ENCODE measurements at places on chromosomes 12 and 14. TPM values are rescaled to one million over a fixed set of nuclear protein-coding genes. Genes with fewer than 3 reads are reported as not detected.

CDH24 gene
- 7.6 TPM for total RNA-seq

BEGAIN gene
- total RNA-seq, result not detected

POMT2 gene
- 9.4 TPM for total RNA-seq

KCNH3 gene
- total RNA-seq, result 3.2 TPM

PTPRO gene
- total RNA-seq, result 0.54 TPM

BDKRB1 gene
- not detected for total RNA-seq

CNTN1 gene
- not detected for total RNA-seq

SLC8A3 gene
- total RNA-seq, result not detected

DNA sequence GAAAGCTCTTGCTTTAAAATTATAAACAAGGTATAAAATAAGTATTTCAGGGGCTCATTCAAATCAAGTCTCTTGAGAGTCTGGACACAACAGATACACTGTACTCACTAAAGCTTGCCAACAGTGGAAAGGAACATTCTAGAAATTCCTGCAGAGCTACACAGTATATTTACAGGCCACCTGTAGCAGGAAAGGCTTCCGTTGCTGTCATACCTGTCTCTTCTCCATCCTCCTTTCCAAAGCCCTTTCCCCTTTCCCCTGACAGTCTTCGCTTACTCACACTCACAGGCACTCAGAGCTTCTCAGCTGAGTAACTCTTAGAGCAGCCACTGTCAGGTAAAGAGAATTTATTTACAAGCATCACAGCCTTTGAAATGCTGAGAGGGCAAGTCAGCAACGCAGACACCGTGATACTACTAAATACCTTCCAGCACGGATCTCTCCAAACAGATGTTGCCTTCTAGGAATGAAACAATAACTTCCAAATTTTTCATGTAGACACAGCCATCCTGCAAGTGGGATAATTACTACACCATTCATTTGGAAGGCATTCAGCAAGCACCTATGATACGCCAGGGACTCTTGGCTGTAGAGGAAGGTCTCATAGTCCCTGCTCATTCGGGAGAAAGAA, 167.9 kb downstream of the FOXN3 start:
- DNase-seq, result no peak

GRCh38 chr14:56176530-56176929, 58.3 kb downstream of the PELI2 start:
- DNase-seq, result no peak

DNA sequence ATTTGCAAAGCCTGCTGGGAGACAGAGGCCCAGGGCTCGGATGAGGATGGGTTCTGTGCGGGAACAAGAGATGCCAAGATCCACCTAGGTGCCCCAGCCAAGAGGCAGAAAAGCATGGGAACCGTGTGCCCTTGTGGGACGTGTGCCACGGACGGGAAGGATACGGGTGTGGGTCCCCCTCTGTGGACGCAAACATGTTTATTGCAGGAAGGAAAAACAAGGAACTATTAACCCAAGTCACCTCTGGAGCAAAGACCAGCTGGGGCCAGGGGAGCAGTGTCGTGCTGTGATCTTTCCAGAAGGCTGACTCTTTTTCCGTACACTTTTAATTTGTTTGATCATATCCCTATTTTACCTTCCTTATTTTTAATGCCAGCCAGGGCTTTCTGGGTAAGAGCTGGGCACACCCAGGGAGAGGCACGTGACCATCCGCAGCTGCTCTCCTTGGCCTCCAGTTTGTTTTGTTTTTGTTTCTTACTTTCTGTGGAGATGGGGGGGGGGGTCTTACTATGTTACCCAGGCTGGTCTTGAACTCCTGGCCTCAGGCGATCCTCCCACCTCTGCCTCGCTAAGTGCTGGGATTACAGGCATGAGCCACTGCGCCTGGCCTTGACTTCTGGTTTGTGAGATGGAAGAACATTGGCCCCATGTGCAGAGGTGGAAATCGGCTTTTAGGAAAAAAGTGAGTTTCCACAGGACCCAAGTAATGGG, 20.7 kb downstream of the SCARB1 start:
- no peak for DNase-seq

GRCh38 chr12:7142056-7142644, 12.0 kb downstream of the CLSTN3 start:
- DNase-seq, result peak; percentile 14

DNA sequence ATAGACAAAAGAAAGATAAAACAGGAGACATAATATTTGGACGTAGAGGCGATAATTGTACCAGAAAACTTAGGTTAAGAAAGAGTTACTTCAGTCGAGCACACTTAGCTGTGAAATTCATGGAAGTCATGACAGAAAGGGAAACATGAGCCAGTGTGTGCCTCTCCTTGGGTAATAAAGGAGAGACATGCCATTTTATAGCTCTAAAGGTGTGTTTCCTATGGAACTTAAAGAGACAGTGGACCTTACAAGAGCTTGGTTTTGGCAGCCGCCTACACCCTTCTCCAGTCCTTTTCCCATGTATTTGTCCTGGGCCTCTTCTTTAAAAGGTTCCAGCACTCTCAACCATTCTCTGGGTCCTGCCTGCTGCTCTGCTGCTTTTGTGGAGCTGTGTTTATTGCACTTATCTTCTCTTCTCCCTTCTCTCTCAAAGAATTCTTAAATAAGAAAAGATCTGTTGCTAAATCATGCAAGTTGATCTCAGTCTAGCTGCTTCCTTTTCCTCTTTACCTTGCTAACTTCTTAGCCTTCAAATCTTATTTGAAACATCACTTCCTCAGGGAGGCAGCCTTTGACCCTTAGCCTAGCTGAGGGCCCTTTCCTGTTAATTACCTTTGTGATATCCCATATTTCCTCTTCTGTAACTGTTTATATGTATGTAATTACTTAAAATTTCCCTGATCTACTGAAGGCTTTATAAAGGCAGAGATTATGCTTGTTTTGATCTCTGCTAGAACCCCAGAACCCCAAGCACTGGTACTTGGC, 81.8 kb upstream of the EVL start:
- no peak for DNase-seq

- no peak for DNase-seq
These were observed 74.8 kb upstream of the PLXNC1 start for GRCh38 chr12:94073441-94074051.

GRCh38 chr14:70416338-70416724, 559 bp downstream of the SYNJ2BP start:
- peak; percentile 1 for DNase-seq

DNA sequence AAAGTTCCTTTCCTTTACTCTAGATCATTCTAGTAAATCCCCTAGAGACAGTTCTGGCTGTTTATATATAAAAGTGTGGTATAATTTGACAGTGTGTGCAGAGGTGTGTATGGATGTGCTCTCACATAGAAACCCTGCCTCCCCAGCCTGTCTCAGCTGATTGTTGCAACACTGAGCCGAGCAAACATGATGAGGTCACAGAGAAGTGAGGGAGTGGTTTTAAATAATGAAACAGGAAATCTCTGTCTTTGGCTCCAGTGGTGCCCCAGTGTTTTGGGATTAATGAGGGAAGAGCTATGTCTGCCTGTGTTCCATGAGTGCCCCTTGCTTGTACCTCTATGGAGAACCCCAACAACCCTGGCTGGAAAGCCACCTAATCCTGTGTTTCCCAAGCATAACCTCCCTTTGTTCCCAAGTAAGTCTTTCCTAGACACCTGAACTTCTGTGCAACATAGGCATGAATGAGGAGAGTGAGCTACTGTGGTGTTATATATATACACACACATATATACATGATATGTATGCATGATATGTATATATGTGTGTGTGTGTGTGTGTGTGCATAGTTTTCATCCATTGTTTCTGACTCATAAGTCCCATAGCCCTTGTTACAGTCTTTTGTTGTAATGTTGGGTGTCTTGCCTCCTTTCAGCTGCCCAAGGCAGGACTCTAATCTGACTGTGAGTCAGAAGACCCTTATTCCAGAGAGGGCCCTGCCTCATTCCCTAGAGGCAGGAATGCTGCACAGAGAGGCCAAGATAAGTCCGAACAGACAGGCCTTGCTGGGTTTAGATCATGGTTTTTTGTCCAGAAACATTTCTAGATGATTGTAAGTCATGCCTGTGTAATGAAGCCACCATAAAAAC, 18.0 kb downstream of the TRAF3 start:
- peak; percentile 48 for DNase-seq

DNA sequence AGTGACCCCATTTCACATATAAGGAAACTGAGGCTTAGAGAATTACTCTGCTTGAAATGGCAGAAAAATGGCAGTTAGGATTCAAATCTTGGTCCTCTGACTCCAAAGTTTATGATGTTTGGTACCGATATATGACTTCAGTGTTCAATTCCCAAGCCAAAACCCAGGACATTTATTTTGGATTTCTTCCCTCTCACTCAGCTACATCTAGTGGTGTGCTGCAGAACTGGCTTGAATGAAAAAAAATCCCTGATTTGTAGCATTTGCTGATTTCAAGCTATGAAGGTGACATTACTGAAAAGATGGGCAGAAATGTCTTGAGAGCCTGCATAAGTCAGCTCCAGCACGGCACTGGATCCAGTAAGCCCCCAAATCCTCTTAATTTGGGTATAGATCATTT, 106.4 kb downstream of the EFCAB11 start:
- DNase-seq, result no peak

DNA sequence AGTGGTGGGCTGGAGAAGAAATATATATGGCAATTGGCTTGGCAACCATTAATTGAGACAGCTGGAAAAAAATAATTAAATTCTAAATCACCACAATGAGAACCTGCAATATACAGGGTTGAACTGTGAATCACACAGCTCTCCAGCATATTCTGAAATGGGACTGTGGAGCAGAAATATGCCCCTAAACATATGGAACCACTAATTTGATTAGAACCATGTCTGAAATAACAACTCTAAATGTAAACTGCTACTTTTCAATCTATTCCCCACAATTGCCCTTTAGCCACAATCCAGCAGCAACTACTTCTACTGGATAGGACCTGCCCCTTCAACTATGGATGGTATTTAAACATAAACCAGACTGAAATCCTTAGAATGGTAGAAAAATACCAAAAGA, 330.4 kb downstream of the TRHDE start:
- DNase-seq, result no peak

Measured in Caki2 (cell line).